ENCODE measurements at places on chromosomes 3 and 15.

DNA sequence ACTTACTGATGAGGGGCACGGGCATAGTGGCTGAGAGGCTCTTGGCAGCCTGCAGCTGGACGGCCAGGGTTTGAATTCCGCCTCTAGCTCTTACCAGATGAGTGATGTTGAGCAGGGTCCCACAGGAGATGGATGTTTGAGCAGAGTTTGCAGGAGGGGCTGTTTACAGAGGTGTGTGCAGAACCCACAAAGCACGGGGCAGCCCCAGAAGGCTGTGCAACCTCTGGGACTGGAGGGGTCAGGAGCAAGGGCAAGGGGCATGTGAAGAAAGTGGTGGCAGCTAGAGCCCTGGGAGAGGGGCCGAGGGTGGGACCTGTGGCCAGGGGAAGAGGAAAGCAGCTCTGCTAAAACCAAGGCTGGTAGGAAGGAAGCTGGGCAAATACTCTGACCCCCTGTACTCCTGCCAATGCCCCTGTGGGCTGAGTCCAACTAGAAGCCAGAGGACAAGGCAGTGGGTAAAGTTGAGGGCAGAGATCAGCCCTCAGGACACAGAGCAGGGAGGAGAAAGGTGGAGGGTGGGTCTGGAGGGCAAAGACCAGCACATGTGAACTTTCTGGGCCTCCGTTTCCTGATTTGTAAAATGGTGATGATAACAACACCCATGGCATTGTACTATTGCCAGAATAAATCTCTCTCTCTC, 53.9 kb upstream of the ITGA11 start:
- DNase-seq, result no peak

DNA sequence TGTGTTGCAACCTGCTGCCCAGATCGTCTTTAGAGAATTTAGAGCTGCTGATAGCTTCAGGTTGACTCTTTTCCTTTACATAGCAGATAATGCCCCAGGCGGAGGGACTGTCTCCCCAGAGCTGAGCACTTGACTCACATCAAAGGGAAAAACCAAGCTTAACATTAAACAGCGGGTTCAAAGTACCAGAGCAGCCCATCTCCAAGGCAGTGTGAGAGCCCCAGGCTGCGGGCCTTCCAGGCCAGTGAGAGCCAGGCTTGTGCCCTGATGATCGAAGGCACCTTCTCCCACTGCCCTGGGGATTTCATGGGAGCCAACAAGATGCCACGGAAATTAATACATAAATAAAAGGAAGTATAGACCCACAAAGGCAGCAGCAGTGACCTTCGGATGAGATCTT, 275.6 kb downstream of the XXYLT1 start:
- DNase-seq, result peak; percentile 21

DNA sequence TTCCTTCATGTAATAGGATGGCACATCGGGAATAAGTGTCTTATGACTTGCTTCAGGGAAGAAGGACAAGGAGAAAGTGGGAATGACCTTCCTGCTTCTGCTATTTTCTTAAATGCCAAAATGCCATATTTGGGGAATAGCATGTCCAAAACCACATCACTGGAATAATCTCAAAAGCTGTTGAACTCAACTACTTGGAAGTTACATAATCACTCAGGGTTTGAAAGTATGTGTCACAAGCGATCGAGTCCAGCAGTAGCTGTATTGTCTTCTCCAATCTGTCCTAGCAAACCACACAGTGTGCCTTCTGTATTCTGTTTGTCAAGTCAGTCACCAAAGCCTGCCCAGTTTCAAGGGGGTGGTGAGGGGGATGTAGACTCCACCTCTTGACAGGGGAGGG, 58.3 kb upstream of the GADL1 start:
- no peak for DNase-seq

DNA sequence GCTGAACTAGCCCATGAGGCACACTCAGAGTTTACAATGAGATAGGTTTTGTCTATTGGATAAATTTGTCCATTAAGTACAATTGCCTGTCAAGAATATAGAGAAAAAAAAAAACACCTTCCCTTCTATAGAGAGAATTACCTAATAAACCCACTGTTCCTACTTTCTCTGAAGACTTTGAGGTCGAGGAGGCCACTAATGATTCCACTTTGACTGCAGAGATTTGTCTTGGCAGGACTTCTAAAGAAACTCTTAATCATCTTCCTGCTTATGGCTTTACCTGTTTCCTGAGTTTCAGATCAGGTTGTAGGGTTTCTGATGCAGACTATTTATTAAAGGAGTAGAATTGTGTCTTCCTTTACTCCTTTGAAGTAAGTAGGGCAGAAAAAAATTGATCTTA, 342.4 kb upstream of the KCNMB2 start:
- DNase-seq, result no peak

- DNase-seq, result no peak
These were observed 35.0 kb downstream of the SPSB4 start for GRCh38 chr3:141086188-141086587.

DNA sequence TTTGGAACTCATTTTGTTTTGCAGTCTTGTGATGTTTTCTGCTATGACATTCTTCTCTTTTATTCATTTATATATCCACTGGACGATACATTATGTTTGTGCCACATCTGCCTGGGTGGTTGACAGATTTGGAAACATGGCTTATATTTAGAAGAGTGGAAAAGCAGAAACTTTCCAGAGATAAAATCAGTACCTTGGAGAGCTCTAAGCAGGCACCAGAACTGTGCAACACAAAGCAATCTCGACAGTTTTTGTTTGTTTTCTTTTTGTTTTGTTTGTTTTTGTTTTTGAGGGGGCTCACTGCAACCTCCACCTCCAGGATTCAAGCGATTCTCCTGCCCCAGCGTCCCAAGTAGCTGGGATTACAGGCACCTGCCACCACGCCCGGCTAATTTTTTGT, 45.5 kb downstream of the SYN2 start:
- DNase-seq, result no peak

GRCh38 chr3:132202586-132202985, 114.6 kb upstream of the ACP3 start:
- no peak for DNase-seq

DNA sequence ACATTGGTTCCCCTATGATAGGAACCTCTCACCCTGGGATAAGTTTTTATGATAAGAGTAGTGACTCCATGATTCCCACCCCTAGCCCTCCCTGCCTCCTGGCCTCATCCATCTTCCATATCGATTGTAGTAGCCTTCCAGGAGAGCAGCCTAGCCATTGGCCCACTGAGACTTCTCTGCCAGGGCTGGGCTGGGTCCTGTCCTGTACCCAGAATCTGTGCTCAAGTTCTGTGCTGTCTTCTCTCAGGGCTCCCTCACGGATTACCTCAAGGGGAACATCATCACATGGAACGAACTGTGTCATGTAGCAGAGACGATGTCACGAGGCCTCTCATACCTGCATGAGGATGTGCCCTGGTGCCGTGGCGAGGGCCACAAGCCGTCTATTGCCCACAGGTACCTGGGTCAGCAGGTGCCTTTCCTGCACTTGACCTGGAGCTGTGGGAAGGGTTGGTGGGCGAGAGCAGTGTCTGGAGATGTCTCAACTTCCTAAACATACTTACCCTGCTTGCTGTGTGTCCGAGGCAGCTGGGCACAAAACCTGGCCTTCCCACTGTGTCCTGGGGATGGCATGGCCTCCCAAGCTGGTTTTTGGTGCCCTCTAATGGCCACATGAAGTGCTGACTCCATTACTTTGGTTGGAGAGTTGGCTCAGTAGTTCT, 16.6 kb upstream of the EXOG start:
- DNase-seq, result peak; percentile 52

DNA sequence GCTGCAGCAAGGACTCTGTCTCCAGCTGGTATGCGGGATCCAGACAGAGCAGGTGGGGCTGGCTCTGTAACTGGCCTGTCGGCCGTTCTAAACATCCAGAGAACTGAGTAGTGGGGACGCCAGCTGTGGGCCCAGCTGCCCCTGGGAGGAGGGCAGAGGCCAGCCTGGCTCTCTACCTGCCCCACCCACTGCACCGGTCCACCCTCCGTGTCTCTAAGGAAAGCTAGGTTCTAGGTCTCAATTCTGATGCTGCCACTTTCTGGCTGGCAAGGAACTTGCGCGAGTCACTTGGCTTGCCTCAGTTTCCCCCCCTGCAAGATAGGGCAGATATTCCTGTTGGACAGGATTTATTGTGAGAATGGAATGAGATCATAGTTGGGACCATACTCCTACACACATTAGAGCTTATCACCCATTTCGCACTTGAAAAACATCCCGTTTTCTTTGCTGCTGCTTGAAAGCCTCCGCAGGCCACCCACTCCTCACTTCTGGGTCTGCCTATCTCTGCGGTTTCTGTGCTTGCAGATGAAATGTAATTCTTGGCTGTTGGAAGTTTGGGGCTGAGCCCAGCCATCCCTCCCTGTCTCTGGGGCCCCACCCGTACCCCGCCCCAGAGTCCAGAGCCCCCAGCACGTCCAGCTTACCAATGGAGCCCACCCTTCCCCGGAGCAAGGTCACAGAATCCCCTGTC, 65.8 kb downstream of the IQSEC1 start:
- DNase-seq, result no peak

- no peak for DNase-seq
These were observed 49.3 kb upstream of the TRIM42 start for GRCh38 chr3:140628606-140629005.

GRCh38 chr3:156837115-156837514, 11.0 kb downstream of the LEKR1 start:
- no peak for DNase-seq

DNA sequence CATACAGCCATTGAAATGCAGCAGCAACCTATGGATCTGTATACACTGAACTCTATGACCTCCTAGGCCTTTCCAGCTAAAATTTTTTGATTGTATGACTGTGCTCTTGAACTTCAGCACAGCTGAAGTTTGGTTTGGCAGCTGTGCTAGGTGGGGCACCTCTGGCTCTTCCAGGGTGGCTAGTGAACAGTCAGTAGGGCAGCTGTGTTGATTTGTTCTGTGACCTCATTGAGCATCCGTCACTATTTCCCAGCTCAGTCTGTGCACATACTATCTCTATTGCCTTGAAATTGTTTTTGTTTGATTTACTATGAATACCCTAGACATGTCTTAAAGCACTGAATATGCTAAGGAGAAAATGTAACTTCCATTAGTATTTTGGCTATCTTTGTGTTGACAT, 363.2 kb upstream of the NAALADL2 start:
- DNase-seq, result no peak

- DNase-seq, result no peak
These were observed 59.9 kb downstream of the GPR176 start for GRCh38 chr15:39860200-39860599.

- no peak for DNase-seq
These were observed 11.9 kb downstream of the RAP2B start for GRCh38 chr3:153173758-153174516.

GRCh38 chr3:186722457-186722856, 5.3 kb downstream of the KNG1 start:
- DNase-seq, result no peak

GRCh38 chr3:43215663-43216275, 70.6 kb upstream of the SNRK start:
- DNase-seq, result peak; percentile 3

DNA sequence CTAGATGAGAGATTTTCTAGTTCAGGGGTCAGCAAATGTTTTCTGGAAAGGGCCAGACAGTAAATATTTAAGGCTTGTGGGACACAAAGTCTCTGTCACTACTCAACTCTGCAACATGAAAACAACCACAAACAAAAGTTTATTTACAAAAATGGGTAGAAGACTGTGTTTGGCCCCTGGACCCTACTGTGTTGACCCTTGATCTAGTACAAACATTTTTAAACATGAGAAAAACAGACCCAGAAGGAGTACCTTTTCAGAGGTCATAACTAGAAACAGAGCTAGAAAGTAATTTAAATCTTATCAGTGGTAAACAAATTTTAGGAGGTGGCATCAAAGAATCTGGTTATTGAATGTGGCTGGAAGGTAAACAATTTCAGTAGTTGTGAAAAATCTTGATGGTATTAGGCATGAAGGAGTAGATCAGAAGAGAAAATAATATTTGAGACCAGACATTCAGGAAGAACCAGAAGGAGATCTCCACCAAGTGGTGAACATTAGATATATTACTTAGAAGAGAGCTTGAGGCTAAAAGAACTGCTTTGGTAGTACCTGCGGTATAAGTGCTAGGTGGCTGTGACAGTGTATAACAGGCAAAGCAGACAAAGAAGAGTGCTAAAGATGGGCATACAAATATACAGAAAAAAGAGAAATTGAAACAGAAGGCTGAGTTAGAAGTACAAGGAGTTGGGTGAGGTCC, 101.7 kb downstream of the NR1I2 start:
- DNase-seq, result no peak

GRCh38 chr3:88678747-88679146, 428.7 kb upstream of the EPHA3 start:
- no peak for DNase-seq

GRCh38 chr15:43775411-43775965, 1.3 kb downstream of the ELL3 start:
- DNase-seq, result peak; percentile 44

- peak; percentile 93 for DNase-seq
These were observed at the start of gene ATP13A3 for GRCh38 chr3:194486540-194487288. Gene ATP13A3, minus strand, starts transcription at chr3:194487002. Its CDS starts 24,812 bp downstream, at chr3:194462190.

GRCh38 chr3:106263011-106263410, 394.2 kb upstream of the CBLB start:
- no peak for DNase-seq

DNA sequence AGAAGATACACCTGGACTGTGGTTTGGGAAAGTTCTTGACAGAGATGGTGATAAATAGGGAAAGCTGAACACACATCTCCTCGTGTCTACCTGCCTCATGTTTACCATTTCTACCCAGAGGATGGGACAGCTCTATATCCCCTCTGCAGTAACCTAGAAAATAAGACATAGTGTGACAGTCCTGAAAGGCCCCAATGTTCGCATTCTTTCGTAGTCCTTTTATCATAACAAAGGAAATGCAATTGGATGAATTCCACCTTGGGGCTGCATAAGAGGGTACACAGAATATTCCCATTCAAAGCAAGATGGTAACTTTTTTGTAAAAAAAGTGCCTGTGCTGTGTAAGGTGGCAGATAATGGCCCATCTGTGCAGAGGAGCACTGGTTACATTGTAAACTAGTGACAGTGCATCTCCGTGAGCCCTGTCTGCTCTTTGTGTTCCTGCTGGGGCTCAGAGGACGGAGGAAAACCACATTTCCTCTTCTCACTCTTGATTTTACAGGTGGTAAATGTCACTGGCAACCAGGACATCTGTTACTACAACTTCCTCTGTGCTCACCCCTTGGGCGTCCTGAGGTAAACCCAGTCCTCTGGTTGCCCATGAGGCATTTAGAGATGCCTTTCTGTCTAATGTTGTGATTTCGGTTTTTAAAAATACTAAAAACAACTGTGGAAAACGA, 74.3 kb downstream of the SIDT1 start:
- DNase-seq, result no peak

Data from liver (tissue), 10 donors.